ENCODE measurements at places on chromosomes 7 and 10.

DNA sequence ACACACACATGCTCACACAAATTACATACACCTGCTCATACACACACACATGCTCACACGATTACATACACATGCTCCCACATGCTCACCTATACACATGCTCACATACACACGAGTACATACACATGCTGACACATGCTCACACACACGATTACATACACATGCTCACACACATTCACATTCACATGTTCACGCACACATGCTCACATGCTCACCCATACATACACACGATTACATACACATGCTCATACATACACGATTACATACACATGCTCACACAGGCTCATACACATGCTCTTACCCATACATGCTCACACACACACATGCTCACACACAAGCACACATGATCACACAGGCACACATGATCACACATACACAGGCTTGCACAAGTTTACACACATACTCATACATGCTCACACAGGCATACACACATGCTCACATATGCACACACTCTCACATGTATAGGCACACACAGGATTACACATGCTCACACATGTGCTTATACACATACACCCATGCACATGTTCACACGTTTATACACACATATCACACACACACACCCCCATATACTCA is 118.5 kb downstream of the PAXIP1 start:
- no peak for DNase-seq

DNA sequence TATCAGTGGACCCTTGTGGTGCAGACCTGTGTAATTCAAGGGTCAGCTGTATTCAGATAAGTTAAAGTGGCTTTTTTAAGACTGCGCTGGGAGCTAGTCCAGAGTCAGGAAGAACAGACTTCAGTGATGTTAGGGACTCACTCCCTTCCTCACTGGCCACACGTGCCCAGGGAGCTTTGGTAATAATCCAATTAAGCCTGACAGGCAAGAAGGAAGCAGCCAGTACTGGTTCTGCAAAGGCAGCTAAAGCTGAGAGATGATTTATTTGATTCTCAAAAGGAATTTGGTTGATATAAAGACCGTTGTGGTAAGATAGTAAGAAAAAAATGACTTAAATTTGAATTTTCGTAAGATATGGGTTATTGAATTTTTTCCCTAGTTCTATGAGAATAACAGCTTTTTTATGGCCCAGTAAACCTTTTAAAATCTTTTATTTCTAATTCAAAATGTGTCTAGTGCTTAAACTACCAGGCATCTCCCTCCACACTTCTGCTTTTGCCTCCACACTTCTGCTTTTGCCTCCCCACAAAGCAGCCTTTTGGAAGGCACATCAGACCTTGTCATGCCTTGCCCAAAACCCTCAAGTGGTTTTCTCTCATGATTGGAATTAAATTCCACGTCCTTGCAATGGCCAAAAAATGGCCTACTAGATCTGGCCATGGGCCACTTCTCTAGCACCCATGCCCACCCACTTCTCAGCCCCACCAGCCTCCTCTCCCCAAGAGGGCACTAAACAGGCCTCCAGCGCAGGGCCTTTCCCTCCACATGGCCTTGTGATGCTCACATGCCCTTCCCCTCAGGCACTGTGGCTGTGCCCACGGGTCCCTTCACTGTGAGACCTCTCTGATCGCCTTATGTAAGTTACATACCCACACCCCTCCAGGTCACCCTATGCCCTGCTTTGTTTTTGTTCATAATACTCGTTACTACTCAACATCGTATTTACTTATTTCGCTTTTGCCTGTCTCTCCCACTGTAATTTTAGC is 92.5 kb downstream of the POU6F2 start:
- DNase-seq: no peak

GRCh38 chr7:108104324-108104723 is 25.8 kb downstream of the LAMB4 start:
- no peak for DNase-seq

DNA sequence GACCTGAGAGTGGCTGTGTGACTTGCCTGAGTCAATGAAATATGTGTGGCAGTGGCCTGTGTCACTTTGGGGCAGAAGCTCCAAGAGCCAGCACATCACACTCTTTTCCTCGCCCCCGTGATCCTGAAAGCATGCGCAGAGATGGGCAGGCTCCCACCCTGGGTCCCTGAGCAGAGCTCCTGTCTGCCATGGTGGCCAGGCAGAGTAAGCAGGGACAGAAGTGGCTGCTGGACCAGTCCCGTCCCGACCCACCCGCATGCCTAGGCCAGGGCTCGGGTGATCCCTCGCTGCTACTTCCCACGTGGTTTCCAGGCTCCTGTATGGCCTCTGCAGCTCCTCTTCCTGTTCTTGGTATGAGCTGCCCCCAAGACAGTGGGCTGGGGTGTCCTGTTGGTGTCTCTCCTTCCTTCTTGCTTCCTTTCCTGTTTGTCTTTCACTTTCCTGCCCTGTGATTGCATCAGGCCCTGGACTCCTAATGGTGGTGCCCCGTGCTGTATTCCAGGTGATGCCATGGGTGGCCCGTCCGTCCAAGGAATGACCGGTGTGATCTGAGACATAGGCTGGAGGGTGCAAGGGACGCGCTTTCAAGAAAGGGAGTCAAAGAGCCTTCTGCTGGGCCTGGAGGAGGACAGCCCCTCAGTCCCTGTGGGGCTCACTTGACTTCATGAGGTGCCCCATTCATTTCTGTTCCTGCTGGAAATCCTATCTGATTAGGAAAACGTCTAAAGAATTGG is 71.4 kb upstream of the SHH start:
- no peak for DNase-seq

- DNase-seq: no peak
Observed at GRCh38 chr7:29343399-29343798, 148.8 kb downstream of the CHN2 start.

- DNase-seq: no peak
Observed at GRCh38 chr7:85593355-85593754, 406.5 kb upstream of the SEMA3D start.

- no peak for DNase-seq
Observed at GRCh38 chr7:107404740-107405537, 64.9 kb upstream of the GPR22 start.

GRCh38 chr7:136167991-136168390 is 190.8 kb upstream of the MTPN start:
- no peak for DNase-seq

DNA sequence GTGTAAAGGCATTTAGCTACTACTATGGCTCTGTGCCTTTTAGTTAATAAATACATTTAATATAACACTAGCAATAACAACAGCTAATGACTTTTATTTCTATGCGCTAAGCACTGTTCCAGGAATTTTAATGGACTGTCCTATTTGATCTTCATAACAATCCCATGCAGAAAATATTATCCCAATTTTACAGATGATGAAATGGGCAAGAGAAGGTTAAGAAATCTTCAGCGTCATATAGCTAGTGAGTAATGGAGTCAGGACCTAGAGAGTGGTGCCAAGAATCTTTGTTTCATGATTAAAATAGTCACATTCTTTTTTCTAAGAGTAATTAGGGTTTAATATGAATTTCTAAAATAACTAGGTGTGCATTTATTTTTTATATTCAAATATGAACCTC is 32.4 kb downstream of the ACTA2 start:
- no peak for DNase-seq

DNA sequence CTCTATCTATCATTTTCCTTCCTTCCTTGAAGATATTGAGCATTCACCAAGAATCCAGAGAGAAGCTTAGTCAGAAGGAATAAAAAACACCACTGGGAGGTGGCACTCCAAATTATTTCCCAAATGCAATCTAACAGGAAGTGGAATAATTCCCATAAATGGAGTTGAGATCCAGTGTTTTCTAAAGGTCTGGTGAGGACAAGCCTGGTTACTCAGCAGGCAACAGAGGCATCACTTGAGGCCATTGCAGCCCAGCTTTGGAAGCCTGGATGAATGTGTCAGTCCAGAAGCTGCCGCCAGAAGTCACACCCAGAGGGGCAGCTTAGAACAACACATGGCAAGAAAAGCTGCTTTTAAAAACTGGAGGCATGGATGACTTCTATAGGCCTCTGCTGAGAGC is 288.9 kb upstream of the KLF6 start:
- no peak for DNase-seq

GRCh38 chr7:20359341-20359963 is 28.8 kb downstream of the ITGB8 start:
- DNase-seq: no peak
